ENCODE measurements at places on chromosomes 4 and X.

GRCh38 chr4:13627178-13627605, 333 bp downstream of the BOD1L1 start:
- DNase-seq = no peak

GRCh38 chr4:184293552-184293951, 75.9 kb upstream of the ENPP6 start:
- no peak for DNase-seq

- DNase-seq = no peak
These were observed 23.3 kb downstream of the FRYL start for GRCh38 chr4:48756689-48757220.

DNA sequence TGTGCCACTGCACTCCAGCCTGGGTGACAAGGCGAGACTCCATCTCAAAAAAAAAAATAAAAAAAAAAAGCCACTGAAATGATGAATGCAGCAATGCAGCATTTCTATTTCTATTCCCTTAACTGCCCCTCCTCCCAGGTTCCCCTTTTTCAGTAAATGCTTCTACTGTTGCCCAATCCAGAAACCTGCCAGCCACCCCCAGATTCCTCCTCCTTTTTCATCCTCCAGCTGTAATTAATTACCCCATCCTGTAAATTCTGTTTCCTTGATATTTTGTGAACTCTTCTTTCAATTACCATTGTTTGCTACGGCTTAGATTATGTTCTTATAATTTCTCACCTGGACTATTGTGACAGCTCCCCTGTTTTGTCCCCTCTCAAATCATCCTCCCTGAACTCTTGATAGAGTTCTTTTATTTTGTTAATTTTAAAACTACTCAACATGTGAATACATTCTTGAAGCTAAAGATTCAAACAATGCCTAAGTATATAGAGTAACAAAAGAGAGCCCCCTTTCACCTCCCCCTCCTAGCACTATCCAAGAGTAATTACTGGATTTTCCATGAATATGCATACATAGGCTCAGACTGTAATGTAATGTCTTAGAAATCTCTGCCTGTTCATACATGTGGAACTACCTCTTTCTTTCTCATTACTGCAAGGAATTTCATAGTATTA, 140.6 kb upstream of the GPC4 start:
- no peak for DNase-seq

GRCh38 chrX:79557212-79557611, 190.1 kb upstream of the ITM2A start:
- no peak for DNase-seq

DNA sequence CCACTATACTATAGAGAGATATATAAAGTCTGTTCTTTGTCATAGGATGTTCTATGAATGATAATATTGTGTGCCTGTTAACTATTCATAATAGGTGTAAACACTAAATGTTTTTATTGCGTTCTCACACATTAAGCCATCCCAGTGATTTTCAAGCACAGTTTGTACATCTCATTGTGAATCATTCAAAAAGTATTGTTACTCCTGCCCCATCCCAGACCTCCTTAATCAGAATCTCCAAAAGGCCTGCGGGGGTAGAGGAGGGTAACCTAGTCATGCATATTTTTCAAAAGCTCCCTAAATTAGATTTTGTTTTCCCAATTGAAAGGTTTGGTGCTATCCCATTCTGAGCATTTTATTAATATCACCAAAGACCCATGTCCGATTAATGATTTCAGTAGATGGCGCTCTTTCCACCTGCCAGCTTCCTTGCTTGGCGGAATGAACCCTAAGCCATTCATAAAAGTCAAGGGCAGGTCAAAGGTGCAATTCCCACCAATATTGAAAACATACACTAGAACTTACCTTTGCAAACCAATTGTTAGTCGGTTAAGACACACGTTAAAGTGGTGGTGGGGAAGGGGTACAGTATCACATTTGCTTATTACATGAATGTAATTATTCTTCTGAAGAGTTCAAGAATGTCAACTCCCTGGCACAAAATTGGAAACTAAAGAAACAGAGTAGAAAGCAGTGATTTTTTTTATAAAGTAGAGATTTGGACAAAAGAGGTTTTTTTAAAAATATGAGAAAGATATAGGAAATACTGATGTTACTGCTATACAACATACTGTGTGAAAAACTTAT, 5.8 kb upstream of the TET2 start:
- DNase-seq = peak; percentile 48

DNA sequence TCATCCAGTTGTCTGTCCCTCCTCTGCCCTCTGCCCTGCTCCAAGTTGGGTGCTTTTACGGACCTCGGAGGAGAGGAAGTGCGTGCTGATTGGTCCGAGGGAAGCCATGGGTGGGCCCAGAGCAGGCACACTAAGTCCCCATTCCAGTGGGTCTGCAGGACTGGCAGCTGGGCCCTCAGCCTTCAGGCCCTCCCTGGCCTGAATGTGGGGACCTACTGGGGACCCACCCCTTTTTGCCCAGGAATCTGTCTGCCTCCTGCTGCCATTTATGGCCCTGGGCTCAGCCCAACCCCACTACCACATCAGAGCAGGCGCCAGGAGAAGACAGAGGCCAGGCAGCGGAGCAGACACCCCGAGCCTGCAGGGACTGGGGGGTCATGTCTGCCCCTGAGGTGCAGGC, 169.6 kb downstream of the TEX13A start:
- no peak for DNase-seq

DNA sequence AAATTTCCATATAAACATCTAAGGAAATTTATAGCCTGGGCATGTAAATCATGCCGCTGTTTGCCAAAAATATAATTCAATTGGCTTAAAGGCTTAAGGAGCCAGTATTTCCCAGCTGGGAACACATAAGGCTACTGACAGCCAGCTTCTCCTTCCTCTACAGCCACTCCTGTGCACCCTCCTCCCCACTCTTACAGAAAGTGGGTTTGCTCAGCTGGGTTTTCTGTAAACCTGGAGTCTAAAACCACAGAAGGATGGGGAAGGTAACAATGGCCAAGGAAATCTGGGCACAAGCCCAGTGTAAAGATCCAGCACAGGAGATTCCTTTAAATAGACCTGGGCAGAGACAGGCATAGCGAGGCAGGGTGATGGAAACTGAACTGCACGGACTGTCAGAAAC, 18.5 kb downstream of the ACSL1 start:
- no peak for DNase-seq

DNA sequence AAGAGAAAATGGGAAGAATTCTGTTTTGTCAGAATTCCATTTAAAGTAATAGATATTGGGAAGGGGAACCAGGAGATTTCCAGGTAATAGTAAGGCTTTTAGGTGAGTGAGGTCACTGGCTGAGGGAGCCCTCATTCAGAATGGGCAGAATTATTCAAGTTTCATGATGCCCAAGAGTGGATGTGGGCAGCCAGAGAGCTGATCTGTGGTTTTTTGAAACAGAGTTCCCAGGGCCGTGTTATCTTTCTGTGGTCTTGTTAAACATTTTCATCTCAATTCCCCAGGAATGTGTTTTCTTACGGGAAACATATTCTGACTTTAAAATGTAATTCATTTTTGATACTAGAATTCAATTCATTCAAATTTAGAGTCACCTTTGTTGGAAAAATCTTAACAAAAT, 182.0 kb upstream of the AADAT start:
- no peak for DNase-seq

DNA sequence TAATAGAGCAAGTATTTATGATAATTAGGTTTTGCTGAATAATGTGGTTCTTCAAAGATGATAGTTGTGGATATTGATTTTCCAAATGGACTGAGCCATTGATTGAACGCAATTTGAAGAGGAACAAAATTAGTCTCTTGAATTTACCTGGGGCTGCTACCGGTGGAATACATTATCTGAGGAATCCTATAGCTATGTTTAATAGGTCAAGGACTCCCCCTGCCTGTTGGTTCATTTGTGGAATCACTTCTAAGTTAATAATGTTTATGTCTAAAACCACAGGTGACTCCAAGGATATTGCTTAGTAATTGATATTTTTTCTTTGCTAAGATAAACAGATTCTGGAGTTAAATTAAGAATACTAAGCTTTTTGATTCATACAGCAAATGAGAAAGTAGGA, 576.0 kb upstream of the PABPC4L start:
- DNase-seq = no peak

DNA sequence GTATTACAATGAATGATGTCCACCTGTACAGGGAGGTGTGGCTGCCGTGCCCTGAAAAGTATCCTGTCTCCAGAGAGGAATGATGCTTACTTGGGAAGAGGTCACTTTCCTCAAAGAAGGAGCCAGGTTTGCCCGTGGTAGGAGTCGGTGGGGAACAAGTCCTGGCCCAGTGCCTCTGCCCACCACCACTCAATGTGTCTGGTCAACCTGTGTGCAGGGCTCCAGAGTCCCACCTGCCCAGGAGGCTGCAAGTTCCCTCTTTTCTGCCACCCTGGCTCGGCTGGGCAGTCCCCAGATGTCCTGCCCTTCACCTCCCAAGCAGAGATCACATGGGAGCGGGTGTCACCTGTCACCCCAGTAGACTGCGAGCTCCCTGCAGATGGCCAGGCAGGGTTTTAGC, 75.4 kb upstream of the C4orf50 start:
- DNase-seq = no peak

Data from central memory CD4-positive, alpha-beta T cell (primary cell).